ENCODE measurements at places on chromosomes 5 and 9.

GRCh38 chr9:121463026-121463807, 36.4 kb downstream of the GGTA1 start:
- no peak for DNase-seq

- no peak for DNase-seq
These were observed 40.3 kb upstream of the EQTN start for GRCh38 chr9:27337236-27337635.

- DNase-seq = peak; percentile 48
These were observed 117.9 kb upstream of the PRDM9 start for GRCh38 chr5:23389291-23390101.

- no peak for DNase-seq
These were observed 216.3 kb downstream of the CDK5RAP2 start for GRCh38 chr9:120363697-120364096.

GRCh38 chr5:95414451-95414850, 23.3 kb downstream of the FAM81B start:
- DNase-seq = no peak
